AG09309 (cell line): ENCODE measurements at places on chromosomes 2 and 18.

GRCh38 chr18:74901362-74902146 is 303.9 kb downstream of the ZNF407 start:
- DNase-seq: no peak

DNA sequence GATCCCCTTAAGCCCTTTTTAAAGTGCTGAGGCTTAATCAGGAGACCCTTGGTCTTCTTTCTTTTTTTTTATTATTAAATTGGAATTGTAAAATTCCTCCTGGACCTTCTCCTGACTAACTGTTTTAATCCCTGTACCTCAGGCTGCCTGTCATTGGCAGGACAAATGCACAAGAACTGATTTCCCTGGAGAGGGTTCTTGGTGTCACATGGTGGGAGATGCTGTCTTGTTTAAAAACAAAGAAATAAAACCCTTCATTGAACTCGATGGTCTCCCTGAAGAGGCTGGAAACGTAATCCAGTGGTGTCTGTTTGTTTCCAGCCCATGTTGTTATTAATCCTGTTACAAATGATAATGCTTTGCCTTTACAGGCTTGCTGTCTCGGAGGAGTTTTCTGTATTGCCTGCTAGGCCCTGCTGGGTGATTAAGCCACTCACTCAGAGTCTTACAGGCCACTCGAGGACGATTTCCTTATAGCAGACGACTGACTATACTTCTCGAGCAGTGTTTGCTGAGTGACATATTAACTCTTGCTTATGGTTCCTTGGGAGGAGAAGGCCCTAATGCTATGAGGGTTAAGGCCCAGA is 100.5 kb upstream of the MGAT5 start:
- no peak for DNase-seq

- DNase-seq: no peak
These were observed 1.7 kb upstream of the CNDP1 start for GRCh38 chr18:74532511-74533025.

DNA sequence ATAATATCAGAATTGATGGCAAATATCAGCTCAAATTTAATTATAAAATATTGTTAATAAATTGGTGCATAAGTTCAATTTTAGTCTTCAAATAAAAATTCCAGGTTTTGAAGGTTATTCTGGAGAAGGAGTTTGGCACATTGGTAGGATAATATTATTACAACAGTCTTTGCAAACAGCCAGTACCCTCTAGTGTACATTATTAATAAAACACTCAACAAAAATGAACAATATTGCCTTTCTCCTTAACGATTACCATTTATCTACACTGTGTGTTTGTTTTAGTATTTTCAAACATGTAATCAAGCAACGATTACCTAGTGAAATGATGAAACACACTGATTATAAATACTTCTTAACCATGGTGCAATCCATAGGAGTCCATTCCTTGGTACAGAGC is 334.0 kb upstream of the FSIP2 start:
- DNase-seq: no peak

- no peak for DNase-seq
These were observed 75.9 kb downstream of the INHBB start for GRCh38 chr2:120421830-120422175.

GRCh38 chr2:31831585-31831984 is 179.2 kb downstream of the MEMO1 start:
- DNase-seq: no peak

DNA sequence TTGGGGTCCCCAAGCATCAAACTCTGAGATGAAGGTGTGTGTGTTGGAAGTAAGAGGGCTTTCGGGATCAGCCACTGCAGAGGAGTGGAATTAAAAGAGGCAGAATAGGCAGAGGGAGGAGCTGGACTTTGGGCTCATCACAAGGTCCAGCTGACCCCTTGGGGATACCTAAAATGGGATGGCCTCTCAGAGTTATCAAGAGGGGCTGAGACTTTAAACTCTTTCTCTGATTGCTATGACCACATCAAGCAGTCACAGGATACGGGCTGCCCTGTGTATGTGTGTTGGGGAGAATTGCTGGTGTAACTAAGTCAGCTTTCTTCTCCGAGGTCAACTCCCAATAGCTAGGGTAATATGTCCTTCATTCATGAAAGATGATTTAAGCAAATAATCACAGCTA is 127.7 kb upstream of the SLC14A2 start:
- no peak for DNase-seq

GRCh38 chr2:235934059-235934773 is 234.0 kb downstream of the GBX2 start:
- no peak for DNase-seq

DNA sequence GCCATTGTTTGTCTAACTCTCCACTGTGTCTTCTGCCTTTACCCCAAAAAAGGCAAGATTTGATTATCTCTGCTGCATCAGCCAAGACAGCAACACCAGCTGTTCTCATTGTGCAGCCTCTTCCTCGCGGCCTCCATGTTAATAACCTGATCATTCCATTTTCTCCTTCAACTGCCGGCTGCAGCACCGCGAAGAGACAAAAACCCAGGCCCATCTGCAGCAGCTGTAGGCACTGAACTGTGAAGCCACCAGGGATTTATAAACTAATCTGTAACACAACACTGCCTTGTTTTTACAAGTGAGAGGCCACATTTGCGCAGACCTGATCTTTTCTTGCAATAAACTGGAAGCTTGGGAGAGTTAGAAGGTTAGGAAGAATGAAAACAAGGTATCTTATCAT is 147.8 kb downstream of the SATB2 start:
- DNase-seq: no peak

DNA sequence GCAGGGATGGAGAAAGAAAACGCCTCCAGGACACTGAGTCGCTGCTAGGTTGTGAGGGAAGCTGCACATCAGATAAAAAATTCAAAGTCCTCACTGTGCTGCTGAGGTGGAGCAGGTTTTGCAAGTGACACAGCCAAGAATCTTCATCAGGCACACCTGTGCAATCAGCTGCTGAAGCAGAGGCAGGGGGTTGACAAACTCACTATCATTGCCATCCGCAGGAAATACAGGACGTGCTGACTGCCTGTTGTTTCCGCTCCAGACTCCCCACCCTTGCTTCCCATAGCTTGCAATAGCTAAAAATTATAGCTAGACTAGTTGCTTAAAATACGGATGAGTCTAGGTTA is 147.8 kb upstream of the FHL2 start:
- no peak for DNase-seq

- DNase-seq: peak; percentile 31
These were observed 268.2 kb upstream of the ID2 start for GRCh38 chr2:8413589-8414135.

GRCh38 chr18:46265196-46266156 is 161.3 kb downstream of the HAUS1 start:
- no peak for DNase-seq

- DNase-seq: no peak
These were observed 249.9 kb downstream of the PLCL1 start for GRCh38 chr2:198054299-198054698.

DNA sequence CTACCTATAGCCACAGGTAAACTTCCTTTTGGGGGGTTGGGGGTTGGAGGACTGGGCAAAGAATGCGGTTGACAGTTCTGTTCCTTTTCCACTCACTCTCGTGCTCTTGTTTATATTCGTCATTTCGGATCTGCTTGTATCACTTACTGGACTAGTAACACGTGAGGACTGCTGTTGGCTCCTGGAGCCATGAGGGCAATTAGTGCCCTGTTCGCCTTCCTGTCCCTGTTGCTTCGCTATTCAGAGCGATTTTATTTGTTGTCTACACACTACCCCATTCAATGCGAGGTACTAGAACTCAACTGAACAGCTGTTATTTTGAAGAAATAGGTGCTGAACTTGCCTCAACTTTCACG is 1.1 kb downstream of the KCNJ3 start:
- DNase-seq: no peak

DNA sequence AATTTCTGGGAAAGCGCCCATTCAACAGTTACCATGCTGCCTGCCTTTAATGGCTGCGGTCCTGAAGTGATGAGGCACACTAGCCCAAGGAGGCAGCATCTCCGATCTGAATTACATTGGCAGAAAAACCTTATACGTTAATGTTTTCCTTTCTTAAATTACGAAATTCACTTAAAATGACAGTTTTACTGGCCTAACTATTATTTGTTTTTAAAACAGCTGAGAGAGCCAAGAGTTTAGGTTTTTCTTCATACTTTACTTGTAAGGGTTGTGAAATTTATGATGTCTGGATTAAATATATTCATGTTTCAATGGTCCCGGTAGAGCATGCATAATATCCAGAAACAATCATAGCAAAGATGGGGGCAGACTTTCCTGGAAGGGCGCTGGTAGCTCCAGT is 115.2 kb upstream of the REV1 start:
- DNase-seq: no peak

DNA sequence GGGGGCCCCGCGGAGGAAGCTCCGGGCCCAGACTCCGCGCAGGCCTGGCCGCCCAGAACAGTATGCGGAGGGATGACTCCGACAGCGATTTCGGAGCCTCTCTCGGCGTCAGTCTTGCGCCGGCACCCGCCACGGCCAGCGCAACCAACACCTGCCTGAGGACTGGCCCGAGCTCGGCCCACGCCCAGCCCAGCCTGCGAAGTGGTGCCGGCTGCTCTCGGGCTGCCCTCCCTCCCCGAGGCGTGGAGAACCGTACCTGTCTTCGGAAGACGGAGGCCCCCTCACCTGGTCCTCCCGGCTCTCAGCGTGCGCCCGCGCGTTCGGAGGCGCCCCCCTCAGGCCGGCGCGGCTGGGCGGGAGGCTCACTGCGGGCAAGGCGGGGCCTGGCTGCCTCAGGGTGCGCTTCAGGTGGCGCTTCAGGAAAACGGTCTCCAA is at the start of gene M1AP:
M1AP (minus strand) TSS at position 322 of the 435 bp plus-strand sequence. CDS start 8,055 bp downstream, outside the sequence.
- DNase-seq: no peak

DNA sequence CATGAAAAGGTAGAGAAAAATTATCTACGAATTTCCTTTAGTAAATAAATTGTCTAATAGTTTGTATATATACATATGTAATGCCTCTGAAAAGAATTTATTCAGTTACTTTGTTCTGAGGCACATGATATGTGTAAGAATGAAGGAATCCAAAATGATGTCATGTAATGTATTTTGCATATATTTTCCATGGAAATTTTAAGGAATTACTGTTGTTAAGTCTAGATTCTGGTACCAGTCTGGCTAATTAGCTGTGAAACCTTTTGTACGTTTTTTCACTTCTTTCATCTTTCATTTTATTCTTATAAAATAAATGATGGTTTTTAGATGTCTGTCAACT is 12.3 kb downstream of the YIPF4 start:
- no peak for DNase-seq

- no peak for DNase-seq
These were observed 188.7 kb downstream of the RND3 start for GRCh38 chr2:150298571-150299305.

- no peak for DNase-seq
These were observed 404.7 kb downstream of the BCL11A start for GRCh38 chr2:60148716-60149115.

- DNase-seq: peak; percentile 38
These were observed 30.8 kb upstream of the ZNF396 start for GRCh38 chr18:35407871-35408481.

DNA sequence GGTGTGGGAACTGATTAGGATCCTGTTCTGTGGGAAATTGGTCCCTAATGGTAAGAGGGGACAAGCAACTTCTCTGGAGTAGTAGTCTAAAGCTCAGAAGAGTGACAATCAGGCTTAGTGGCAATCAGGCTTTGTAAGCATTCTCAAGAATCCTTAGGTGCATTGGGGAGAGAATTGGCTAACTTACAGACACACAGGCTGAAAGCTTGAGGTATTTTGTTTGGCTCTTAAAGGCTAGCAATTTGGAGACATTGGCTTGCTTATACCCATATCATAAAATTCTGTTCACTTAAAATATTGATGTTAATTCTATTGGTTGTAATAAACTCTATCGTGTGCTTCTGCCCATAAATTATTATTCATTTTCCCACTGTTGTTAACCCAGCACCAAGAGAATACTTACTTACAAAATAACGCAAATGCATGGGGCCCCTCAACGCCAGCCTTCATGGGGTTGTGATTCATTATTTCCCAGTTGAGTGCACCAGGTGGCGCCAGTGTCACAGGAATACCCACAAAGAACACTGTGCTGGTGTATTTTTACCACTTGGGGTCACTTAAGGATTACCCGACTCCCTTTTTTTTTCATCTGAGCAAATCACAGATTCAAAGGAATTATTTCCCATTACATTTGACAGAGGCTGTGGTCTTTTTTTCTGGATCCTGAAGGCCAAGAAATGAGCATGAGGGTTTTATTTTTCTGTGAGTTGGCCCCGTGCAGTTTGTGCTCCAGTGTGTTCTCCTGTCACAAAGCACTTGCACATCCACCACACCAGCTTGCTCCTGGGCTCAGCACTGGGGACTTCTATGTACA is 45.5 kb downstream of the DDX1 start:
- DNase-seq: peak; percentile 13

DNA sequence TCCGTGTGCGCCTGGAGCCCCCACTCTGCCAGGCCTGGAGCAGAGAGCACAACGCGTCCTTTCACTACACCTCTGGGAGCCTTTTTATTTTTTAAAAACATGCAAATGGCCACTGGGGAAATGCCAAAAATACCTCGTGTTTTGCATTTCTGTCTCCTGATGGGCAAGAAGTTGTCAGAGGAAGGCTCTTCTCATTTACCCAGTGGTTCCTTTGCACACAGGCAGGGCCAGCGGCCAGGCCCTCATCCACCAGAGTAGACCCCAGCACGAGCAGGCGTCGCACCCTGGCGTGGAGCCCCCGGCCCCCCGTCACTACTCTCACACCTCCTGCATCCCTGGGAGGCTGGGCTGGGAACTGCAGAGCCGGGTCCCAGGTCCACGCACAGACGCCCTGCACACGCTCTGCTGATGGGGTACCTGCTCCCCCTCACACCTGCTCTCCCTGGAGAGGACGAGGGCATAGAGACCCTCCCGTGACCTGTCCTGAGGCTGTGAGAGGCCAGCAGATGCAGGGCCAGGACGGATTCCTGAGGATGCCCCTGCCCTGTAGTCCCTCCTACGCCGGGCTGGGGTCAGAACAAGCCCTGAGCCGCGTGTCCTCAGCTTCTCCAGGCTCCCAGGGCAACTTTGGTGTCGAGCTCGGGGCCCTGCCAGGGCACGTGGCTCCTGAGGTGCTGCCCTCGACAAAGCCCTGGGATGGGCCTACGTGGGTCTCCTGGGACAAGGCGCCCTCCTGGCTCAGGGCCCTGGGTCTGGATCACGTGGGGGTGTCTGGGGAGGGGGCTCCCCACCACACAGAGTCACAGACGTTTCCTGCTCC is 65.0 kb downstream of the NFATC1 start:
- DNase-seq: no peak

- no peak for DNase-seq
These were observed 396.5 kb upstream of the SALL3 start for GRCh38 chr18:78582898-78583738.

DNA sequence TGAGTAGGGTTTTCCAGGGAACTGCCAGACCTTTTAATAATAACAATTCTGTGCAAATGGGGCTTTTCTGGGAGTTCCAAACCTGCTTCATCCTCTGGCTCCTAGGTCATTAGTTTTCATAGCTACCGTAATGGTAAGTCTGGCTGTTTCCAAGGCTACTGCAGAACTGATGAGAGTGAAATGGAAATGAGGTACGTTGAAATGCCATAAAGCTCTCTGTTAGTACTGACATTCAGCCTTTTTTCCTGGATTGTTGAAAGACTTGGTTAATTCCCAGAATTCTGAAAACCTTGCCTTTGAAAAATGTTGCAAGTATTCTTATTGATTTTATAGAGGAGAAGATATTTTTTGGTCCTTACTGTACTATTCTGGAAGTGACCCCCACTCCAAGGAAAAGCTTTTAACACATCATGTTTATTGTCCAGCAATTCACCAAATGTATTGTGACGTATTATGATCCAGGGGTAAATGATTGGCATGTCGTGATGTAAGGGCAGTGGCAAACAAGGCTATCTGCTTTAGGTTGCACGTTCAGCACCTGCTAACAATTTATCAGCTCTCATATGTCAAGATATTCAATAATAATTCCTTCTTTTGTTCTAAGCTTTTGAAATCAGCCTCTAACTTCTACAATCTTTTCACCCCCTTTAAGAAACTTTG is 767.0 kb upstream of the RAB6C start:
- no peak for DNase-seq
